ENCODE measurements at places on chromosomes 2 and 18. TPM values are rescaled to one million over a fixed set of nuclear protein-coding genes. Genes with fewer than 3 reads are reported as not detected.

The MAP4K3 gene
- total RNA-seq, result 48.1 TPM

The CYRIA gene
- 19.3 TPM for total RNA-seq

The AQP12B gene
- not detected for total RNA-seq

The STRN gene
- 20.8 TPM for total RNA-seq

The GKN1 gene
- not detected for total RNA-seq

The RNF152 gene
- 16.9 TPM for total RNA-seq

The SPATA3 gene
- total RNA-seq, result not detected

The FAM98A gene
- 38.9 TPM for total RNA-seq

DNA sequence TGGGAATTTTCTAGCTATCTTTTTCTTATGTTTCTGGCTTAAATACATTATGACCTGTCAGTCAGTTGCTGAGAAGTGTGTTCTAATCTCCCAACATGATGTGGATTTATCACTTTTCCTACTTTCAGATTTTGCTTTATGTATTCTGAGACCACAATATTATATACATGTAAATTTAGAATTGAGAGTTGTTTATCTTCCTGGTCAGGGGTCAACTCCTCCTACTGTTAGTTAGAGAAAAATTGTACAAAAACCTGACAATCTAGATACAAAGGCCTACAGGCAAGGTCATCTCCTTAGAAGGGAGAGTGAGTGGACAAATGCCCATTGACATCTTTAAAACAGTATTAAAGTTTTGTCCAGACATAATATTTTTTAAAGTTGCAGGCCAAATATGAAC, 30.6 kb downstream of the C18orf63 start:
- H3K36me3 ChIP-seq, result no peaks in the 10 kb centered on the region
- no peaks in the 10 kb centered on the region for H3K27me3 ChIP-seq
- no peak for DNase-seq
- no peak overlapping the region for H3K4me3 ChIP-seq
- no peak overlapping the region for H3K27ac ChIP-seq

- peak; percentile 84 for DNase-seq
- no peak overlapping the region for H3K27ac ChIP-seq
- peaks cover 7% of the 10 kb centered on the region for H3K27me3 ChIP-seq
- no peaks in the 10 kb centered on the region for H3K36me3 ChIP-seq
- H3K4me1 ChIP-seq, result no peaks in the 10 kb centered on the region
- H3K4me3 ChIP-seq, result no peak overlapping the region
Observed at GRCh38 chr2:26469092-26469710, 8.7 kb downstream of the OTOF start.

- DNase-seq, result no peak
- H3K4me3 ChIP-seq, result no peak overlapping the region
- peaks cover 2% of the 10 kb centered on the region for H3K4me1 ChIP-seq
- H3K27me3 ChIP-seq, result no peaks in the 10 kb centered on the region
- H3K27ac ChIP-seq, result no peak overlapping the region
Observed at GRCh38 chr2:29164091-29164846, 49.1 kb downstream of the CLIP4 start.

DNA sequence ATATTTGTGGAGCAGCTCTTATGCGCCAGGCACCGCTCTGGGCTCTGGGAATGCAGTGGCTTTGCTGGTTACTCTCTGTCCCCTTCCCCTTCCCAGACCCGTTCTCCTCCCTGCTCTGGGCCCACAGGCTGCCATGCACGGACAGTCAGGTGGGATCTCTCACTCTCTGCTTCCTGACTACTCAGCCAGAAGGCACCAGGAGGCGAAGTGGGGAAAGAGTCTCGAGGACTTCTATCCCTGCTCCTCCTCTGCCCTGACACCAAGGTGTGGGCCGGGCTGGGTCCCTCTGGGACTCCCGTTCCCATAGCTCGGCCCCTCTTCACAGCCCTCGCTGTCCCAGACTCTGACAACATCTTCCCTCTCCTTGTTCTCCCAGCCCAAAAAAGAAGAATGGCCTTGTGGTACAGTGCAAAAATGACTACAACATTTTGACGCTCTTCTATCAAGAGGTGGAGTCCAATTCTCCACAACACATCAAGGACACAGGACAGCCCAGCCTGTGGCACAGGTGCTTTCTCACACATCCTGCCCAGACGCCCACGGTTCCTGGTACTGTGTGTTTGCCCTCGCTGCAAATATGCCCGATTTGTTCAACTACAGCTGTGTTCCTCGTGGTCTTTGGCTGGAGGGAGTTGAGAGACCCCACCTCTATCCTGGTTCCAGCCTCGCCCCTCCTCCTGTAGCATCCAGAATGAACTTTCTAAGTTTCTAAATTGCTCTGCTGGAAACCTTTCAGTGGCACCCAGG, 14.0 kb upstream of the DUSP2 start:
- peaks cover 7% of the 10 kb centered on the region for H3K36me3 ChIP-seq
- no peak for DNase-seq
- peaks cover 7% of the 10 kb centered on the region for H3K4me1 ChIP-seq
- H3K27me3 ChIP-seq, result peaks cover 8% of the 10 kb centered on the region
- H3K4me3 ChIP-seq, result peak overlapping the region; percentile 8

DNA sequence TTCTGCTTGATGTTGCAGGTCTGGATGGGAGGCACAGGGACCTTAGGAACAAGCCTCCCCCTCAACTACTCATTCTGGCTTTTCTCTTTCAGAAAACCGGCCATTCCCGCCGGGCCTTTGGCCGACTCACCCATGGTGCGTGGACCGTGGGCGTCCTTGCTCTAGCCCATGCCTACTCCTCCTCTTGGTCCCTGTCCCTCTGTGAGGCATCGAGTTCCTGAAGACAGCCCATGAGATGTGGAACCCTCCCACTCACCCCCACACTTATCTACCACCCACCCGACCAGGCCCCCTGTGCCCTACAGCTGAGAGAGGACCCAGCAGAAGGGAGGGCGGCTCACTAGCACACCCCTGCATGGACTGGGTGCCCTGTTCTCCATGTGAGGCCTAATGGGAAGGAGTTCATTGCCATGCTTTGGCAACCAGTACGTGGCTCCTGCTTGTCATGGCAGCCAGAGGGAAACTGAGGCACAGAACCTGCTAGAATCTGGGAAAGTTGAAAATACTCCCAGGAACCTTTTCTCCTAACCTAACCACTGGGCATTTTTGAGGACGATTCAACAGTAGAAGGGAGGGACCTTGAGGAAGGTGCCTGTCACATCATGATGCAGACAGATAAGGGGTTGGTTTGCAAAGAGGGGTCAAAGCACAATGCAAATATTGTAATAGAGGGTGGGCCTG, 8.5 kb downstream of the SPEG start:
- DNase-seq, result no peak
- H3K4me1 ChIP-seq, result peaks cover 11% of the 10 kb centered on the region
- peaks cover 16% of the 10 kb centered on the region for H3K27me3 ChIP-seq
- H3K36me3 ChIP-seq, result no peaks in the 10 kb centered on the region
- peak overlapping the region; percentile 93 for H3K4me3 ChIP-seq

DNA sequence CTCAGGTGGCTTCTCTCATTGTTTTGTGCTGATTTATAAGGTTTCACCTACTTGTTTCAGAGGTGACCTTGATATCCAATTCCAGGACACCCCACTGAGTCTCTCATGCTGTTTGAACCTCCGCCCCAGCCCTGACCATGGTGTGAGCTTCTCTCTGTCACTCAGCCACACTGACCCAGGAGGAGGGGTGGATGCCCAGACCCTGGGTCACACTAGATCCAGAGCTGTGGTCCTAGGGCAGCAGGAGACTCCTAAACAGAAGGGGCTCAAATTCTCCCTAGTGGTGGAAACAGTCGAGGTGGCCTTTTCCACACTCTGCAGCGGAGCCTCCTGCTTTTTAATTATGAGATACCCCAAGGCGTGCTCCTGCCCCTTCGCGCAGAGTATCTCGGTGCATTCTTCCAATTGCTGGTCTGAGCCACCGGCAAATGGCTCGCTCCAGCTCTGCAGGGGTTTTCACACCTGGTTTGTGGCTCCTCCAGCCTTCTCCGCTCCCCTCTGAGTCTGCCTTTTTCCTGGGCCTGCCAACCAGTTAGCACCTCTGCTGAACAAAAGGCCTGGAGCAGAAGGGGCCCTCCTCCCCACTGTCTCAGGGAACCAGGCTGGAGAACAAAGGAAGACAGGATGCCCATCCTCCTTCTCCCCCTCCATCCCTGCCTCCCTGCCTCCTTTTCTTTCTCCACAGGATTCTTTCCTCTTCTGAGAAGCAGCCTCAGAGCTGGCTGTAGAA, 147.3 kb upstream of the SPRED2 start:
- H3K27me3 ChIP-seq, result peaks cover 11% of the 10 kb centered on the region
- H3K27ac ChIP-seq, result no peak overlapping the region
- H3K4me1 ChIP-seq, result peaks cover 12% of the 10 kb centered on the region
- no peak overlapping the region for H3K4me3 ChIP-seq
- DNase-seq, result no peak
- peaks cover 11% of the 10 kb centered on the region for H3K36me3 ChIP-seq

DNA sequence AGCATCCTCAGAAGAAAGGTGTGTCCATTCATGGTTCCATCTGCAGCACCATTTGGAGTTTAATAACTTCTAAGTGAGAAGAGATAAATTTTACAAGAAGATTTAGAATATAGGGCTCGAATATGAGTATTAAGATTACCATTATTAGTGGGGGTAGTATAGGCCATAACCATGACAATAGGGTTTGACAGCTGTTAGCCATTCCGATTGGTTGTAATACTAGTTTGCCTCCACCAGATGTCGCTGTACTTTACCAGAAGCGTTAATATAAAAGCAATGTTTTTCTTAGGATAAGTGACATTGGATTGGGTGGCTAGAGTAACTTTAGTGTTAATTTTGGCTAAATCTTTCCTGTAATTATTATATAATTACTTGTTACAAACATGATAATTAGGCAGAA, 107.5 kb upstream of the SRD5A2 start:
- H3K4me3 ChIP-seq, result no peak overlapping the region
- no peak for DNase-seq
- no peak overlapping the region for H3K27ac ChIP-seq
- H3K4me1 ChIP-seq, result no peaks in the 10 kb centered on the region
- H3K36me3 ChIP-seq, result peaks cover 8% of the 10 kb centered on the region

- peaks cover 5% of the 10 kb centered on the region for H3K36me3 ChIP-seq
- no peak overlapping the region for H3K4me3 ChIP-seq
- no peak overlapping the region for H3K27ac ChIP-seq
Observed at GRCh38 chr2:23616630-23617029, 231.7 kb downstream of the KLHL29 start.

DNA sequence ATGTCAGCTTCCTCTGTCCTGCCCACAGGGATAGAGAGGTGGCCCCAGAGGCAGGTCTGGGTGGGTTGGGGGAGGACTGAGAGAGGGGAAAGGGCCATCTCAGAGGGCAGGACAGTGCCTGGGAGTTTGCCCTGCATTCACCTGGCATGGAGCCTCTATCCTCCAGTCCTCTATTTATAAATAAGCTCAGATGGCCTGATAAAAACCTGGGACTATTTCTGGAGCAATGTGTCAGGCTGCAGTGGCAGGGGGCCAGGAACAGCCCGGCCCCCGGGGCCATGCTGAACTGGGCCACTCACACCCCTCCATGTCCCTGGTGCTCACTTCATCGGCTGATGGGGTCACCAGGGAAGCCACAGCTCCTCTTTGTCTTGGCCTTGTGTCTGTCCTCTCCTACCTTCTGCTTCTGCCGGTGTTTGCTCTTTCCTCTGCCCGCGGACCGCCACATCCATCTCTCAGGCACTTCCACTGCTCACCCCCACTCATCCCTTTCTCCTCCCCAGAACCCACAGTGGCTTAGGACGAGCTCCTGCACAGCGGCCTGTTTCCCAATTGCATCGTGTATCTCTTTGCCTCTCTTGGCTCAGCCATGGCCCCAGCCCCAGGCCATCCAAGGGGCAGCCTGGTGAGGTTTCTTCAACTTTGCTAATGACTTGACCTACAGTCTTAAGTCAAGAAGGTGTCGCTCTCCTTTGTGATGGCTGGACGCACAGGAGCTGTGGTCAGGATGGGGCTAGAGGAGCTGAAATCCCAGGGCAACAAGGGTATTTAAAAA, 38.8 kb downstream of the SCTR start:
- no peak overlapping the region for H3K27ac ChIP-seq
- no peaks in the 10 kb centered on the region for H3K36me3 ChIP-seq
- peaks cover 7% of the 10 kb centered on the region for H3K27me3 ChIP-seq
- DNase-seq, result no peak
- peaks cover 10% of the 10 kb centered on the region for H3K4me1 ChIP-seq

- H3K4me3 ChIP-seq, result no peak overlapping the region
- no peak overlapping the region for H3K27ac ChIP-seq
- peaks cover 7% of the 10 kb centered on the region for H3K36me3 ChIP-seq
- H3K27me3 ChIP-seq, result no peaks in the 10 kb centered on the region
- no peaks in the 10 kb centered on the region for H3K4me1 ChIP-seq
- no peak for DNase-seq
Observed at GRCh38 chr2:189506514-189506976, 65.3 kb downstream of the WDR75 start.

GRCh38 chr18:6668836-6669235, 60.7 kb upstream of the ARHGAP28 start:
- no peaks in the 10 kb centered on the region for H3K36me3 ChIP-seq
- H3K4me1 ChIP-seq, result peaks cover 6% of the 10 kb centered on the region
- no peak for DNase-seq
- no peak overlapping the region for H3K4me3 ChIP-seq

DNA sequence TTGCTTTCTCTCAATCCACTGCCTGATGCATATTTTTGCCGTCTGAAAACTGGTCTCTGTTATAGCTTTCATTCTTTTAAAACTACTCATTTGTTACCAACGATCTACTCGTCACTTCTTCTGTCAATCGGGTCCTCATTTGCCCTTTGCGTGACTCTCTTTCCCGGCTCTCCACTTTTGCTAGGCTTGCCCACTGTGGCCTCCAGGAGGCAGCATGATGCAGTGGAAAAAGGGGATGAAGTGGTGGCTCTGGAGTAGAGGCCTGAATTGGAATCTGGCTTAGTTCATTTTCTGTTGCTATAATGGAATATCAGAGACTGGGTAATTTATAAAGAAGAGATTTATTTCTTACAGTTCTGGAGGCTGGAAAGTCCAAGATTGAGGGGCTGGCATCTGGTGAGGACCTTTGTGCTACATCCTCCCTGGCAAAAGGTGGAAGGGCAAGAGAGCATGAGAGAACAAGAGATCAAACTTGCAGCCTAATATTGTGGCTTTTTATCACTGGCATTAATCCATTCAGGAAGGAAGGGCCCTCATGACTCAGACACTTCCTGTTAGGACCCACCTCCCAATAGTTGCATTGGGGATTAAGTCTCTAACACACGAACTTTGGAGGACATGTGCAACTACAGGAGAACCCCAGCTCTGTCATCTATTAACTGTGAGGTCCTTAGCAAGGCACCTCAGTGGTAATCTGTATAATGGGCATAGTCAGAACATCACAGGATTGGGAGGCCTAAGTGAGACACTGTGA, 15.4 kb downstream of the GDF7 start:
- peak; percentile 48 for DNase-seq
- no peak overlapping the region for H3K4me3 ChIP-seq
- H3K36me3 ChIP-seq, result no peaks in the 10 kb centered on the region
- no peak overlapping the region for H3K27ac ChIP-seq

GRCh38 chr2:51027968-51028367, 4.0 kb downstream of the NRXN1 start:
- H3K4me1 ChIP-seq, result peaks cover 42% of the 10 kb centered on the region
- H3K36me3 ChIP-seq, result peaks cover 5% of the 10 kb centered on the region
- peaks cover 6% of the 10 kb centered on the region for H3K27me3 ChIP-seq
- no peak overlapping the region for H3K4me3 ChIP-seq

DNA sequence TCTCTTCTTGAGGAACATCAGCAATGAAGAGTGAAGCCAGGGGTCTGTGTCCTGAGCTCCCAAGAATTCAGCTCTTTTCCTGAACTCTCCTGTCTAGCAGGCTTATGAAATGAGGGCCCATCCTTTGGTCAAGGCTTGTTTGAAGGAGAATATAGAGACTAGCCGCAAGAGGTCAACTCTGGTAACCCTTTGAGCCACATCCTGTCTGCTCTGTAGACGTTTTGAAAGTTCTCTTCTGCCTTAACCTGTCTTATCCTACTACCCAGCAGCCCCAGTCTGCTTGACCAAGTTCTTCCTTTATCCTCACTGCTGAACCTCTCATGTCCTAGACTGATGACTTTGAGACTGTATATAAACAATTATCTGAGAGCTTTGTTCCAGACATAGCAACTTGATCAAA, 5.4 kb downstream of the SEMA4F start:
- no peak for DNase-seq
- H3K4me1 ChIP-seq, result peaks cover 3% of the 10 kb centered on the region
- H3K36me3 ChIP-seq, result peaks cover 19% of the 10 kb centered on the region
- H3K4me3 ChIP-seq, result no peak overlapping the region
- H3K27ac ChIP-seq, result no peak overlapping the region

Data from glutamatergic neuron (in vitro differentiated cells).